T47D (cell line): ENCODE measurements at places on chromosomes 6 and 20.

DNA sequence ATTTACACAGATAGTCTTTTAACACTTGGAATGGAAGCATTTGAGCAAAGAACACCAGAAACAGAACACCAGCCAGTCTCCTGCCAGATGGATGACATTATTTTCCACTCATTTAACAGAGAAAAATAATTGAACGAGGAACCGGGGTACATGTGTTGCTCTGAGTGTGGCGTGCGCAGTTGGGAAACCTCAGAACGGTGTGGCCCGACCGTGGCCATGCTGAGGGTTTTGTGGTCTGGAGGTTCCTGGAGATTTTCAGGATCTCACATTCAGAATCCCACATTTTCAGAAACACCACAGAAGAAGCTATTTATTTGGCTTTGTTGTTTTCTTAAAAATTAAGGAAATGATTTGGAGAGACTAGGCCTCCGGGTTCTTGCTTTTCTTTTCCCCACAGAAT is 126.9 kb upstream of the QKI start:
- DNase-seq, result no peak

- DNase-seq, result peak; percentile 72
Observed at GRCh38 chr20:63224412-63225081, 8.6 kb upstream of the YTHDF1 start.

DNA sequence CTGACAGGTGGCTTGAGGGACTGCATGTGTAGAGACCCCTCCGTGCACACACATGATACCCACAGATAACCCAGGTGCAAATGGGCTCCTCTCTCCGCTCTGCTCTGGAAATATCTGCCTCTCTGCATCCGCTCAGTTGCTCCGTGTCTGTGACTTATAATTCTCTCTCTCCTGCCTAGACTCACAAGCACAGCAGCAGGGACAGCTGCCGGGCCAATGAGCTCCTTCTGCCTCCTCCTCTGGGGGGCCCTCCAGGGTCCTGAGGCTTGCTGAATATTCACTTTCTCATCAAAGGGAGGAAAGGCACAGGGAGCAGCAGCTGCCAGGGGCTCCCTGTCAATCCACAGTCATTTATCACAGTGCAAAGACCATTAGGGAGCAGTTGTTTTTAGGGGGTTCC is 24.1 kb downstream of the LRFN2 start:
- no peak for DNase-seq

DNA sequence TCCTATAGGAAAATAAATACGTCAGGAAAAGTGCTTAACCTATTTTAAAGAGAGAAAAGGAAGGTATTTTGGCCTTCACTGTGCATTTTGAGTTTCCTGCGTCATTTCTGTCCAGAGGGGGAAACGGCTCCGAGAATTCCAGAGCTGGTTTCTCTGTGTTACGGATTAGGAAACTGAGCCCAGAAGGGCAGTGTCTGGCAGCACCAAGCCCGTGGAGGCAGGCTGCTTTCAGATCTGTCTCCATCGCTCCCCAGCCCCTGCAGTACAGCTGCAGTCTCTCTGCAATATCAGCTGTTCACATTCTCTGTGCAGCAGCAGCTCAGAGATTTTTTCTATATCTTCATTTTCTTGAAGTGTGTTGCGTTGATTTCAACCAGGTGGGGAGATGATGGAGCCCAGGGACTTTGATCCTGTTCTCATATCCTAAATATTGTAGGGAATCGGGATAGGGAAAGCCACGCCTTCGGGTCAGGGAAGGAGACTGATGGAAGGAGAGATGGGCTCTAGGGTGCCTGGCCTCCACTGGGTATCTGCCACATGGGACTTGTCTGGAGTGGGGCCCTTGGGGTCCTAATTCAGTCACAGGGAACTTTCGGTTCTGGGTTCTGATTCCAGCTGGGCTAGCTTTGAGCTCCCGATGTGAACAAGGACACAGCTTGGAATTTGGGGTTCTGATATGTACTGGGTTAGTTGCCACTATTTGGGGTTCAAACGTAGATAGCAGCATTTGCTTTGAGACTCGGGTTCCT is 2.8 kb downstream of the ANKRD60 start:
- DNase-seq, result no peak

DNA sequence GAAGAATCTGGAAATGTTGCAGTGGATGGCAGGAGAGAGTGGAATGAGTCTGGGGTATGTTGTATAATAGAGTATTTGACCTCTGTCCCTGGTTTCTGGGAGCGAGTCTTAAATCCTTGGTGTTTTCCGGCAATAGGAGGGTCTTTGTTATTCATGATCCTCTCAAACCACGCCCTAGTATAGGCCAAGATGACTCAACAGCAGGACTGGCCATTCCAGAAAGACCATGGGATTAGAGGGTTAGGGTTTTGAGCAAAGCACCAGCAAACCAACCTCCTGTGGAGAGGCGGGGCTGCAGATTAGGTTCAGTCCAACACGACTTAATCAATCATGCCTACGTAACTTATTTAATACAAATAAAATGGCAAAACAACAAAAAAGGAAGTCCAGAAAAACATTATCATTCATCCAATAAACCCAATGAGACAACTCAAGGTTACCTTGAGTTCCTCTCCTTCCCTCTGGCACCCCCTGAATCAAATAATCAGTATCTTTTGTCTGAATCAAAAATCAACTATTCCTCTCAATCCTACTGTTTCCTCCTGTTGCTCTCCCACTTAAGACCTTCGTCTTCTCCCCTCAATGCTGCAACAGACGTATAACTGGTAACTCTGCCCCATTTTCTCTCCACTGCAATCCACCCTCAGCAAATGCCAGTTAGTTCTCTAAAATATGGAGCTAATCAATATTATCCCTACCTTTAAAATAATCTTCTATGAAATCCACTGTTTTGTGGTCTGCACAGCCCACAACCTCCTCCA is 15.5 kb downstream of the HUS1B start:
- no peak for DNase-seq

GRCh38 chr6:35363293-35363750 is 21.0 kb downstream of the PPARD start:
- no peak for DNase-seq

GRCh38 chr6:37946057-37946456 is 126.5 kb downstream of the ZFAND3 start:
- DNase-seq, result no peak

- no peak for DNase-seq
Observed at GRCh38 chr6:161166677-161167076, 107.2 kb downstream of the AGPAT4 start.

GRCh38 chr6:1130709-1131108 is 181.2 kb upstream of the FOXQ1 start:
- no peak for DNase-seq

DNA sequence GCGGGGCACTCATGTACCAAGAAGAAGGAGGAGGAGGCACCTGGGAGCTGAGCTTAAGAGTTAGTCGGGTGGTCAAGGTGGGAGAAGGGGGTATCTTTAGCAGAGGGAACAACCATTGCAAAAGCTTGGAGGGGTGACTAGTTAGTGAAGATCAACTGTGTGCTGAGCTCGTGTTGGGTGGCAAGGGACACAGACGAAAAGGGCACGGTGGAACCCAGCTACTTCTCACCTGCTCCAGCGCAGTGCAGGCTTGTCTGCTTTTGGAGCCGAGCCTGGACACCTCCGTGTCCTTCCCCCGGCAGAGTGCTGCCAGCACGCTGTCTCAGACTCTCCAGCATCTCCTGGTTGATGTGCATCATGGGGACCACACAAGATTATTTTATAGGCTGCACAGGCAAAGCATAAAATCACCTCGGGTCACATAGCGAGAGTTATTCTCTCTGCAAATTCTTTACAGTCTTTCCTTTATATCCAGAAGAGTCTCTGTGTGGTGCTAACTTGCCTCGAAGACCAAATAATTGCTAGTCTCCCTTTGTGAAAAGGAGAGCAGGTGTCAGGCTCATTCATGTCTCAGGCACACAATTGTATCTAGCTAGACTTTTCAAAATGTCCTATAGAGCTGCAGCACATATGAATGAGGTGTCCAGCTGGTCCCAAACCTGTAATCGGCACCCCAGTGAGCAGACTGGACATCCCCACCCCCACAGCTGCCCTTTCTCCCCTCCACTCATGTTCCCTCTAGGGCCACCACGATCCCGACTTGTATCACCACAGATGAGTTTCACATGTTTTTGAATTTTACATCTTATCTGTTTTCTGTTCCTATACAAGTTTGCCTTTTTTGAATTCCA is 123.4 kb downstream of the CEBPB start:
- no peak for DNase-seq

- DNase-seq, result no peak
Observed at GRCh38 chr6:99148111-99148510, 200.4 kb upstream of the FBXL4 start.

GRCh38 chr20:2698912-2699311 is 6.3 kb downstream of the EBF4 start:
- no peak for DNase-seq

DNA sequence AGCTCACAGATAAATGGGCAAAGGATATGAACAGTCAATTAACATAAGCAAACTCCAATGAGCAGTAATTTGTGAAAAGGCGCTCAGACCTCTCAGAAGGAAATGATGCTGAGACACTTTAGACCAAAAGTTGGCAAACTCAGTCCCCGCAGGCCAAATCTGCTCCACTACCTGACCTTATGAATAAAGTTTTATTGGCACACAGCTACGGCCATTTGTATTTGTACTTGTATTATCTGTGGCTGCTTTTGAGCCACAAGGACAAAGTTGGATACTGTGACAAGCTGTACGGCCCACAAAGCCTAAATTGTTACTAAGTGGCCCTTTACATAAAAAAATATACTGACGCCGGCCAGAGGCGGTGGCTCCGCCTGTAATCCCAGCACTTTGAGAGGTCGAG is 167.0 kb downstream of the PREX1 start:
- no peak for DNase-seq

DNA sequence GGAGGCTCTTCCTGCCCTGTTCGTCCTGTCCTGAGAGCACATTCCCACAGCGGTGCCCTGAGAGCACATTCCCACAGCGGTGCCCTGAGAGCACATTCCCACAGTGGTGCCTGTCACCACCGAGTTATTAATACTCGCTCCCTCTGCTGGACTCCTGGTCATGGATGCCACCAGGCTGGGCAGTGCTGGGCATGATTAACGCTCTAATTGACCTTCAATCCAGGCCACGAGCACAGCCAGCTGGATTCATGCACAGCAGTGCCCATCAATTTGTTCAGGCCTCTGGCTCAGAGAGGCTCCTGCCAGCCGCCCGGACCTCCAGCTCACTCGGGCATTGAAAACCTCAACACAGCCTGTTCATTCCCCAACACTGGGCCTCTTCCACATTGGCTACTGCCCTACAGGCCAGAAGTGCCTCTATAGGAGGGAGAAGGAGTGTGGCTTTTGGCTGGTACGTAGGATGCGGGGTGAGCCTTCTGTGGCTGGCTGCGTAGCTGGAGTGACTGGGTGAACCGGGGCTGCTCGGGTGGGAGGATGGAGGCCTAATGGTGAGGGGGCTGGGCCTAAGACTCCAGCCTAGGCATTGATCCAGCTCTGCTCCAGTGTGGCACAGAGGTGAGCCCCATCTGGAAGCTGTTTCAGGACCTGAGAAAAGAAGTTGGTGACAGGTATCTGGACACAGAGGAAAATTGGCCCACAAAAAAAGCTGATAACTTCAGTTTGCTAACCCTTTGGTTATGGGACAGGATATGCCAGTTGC is 9.3 kb downstream of the IP6K3 start:
- no peak for DNase-seq

GRCh38 chr20:45347936-45348778 is at the start of gene SDC4:
Gene SDC4, minus strand, starts transcription at chr20:45348424. Its CDS starts 40 bp downstream, at chr20:45348384.
- DNase-seq, result peak; percentile 82

DNA sequence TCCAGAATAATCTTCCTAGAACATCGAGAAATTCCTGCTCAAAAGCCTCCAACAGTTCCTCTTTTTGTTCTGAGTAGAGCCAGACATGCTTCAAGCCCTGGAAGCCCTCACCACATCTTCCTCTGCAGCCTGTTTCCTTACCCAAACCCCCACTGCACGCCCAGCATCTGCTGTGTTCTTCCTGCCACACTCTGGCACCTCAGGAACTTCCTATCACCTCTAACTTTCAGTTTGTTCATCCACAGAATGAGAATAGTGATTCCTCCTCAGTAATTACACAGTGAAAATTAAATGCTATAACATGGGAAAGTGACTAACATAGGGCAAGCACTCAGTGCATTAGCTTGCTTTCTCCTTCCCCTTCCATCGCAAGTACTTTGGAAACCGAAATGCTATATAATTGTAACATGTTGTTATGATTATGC is 26.3 kb downstream of the C6orf89 start:
- no peak for DNase-seq

DNA sequence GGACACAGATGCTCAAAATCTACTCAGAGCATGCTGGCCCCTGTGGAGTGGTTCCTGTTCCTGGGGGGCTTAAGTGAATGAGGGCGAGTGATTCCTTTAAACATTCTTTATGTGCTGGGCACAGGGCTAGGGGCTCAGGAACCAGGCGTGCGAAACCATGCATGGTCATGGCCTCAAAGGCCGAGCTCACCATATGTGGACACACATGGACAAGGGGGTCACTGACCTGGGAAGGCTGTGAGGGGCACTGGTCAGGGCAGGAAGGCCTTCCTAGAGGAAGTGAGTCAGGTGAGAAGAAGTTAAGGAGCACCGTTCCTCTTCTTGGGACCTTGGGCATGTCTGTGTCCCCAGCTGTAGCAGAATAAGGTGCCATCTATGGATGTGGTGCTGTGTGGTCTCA is 74.6 kb upstream of the BHLHE23 start:
- no peak for DNase-seq

GRCh38 chr6:44119704-44120262 is 7.5 kb downstream of the MRPL14 start:
- DNase-seq, result no peak

GRCh38 chr6:158374020-158374419 is 61.8 kb downstream of the TULP4 start:
- DNase-seq, result no peak

DNA sequence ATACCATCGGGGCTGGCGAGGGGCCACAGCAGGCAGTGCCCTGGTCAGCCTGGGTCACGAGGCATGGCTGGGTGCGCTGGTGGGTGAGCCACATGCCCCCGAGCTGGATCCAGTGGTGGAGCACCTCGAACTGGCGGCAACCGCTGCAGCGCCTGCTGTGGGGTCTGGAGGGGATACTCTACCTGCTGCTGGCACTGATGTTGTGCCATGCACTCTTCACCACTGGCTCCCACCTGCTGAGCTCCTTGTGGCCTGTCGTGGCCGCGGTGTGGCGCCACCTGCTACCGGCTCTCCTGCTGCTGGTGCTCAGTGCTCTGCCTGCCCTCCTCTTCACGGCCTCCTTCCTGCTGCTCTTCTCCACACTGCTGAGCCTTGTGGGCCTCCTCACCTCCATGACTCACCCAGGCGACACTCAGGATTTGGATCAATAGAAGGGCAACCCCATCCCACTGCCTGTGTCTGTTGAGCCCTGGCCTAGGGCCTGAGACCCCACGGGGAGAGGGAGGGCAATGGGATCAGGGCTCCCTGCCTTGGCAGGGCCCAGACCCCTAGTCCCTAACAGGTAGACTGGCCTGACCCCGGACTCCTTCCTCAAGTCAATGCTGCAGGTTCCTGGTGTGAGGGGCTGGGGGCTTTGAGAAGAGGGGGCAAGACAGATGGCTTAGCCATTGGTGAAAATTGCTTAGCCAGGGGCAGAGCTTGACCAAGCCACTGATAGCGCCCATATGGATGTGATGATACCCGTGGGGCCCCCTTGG is 598 bp downstream of the TMEM239 start:
- DNase-seq, result no peak

GRCh38 chr6:147525519-147526209 is 17.2 kb downstream of the SAMD5 start:
- DNase-seq, result no peak

GRCh38 chr6:11096109-11096508 is 2.5 kb downstream of the SMIM13 start:
- DNase-seq, result peak; percentile 24

GRCh38 chr20:51484141-51484815 is 58.2 kb downstream of the NFATC2 start:
- no peak for DNase-seq
